CD4-positive, alpha-beta memory T cell (primary cell): ENCODE measurements at places on chromosomes 3 and 15.

- DNase-seq: no peak
Observed at GRCh38 chr3:13332740-13333139, 87.4 kb downstream of the NUP210 start.

GRCh38 chr3:58464866-58465265 lies 27.0 kb upstream of the KCTD6 start:
- DNase-seq: no peak

- peak; percentile 78 for DNase-seq
Observed at GRCh38 chr3:9727041-9727595, 4.4 kb upstream of the BRPF1 start.

GRCh38 chr3:188468662-188469061 lies 314.7 kb downstream of the LPP start:
- DNase-seq: no peak

GRCh38 chr3:58567251-58567515 lies 10.0 kb downstream of the FAM107A start:
- DNase-seq: no peak

DNA sequence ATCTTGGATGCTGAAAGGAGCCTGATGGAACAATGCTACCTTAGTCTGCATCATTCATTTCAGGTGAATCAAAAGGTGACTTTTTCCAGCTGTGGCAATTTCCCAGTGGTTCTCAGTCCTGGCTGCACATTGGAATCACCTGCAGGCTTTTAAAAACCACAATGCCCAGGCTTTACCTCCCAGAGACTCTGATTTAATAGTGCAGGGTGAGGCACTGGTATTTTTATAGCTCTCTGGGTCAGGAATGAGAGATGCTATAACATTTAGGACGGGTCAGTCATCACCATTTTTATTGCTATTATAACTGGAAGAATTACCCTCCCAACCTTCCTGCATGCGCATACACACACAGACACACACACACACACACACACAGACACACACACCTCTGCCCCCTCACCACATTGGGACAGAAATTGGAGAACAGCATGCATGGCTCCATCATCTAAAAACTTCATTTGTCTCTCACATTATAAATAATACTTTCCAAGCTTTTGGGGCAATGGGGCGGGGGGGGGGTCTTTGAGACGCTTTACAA lies 41.1 kb downstream of the LARP6 start:
- DNase-seq: no peak
